ENCODE measurements at places on chromosomes 2 and 18.
A peak's percentile ranks its signal among the peaks of the same experiment; 100 is the strongest.

DNA sequence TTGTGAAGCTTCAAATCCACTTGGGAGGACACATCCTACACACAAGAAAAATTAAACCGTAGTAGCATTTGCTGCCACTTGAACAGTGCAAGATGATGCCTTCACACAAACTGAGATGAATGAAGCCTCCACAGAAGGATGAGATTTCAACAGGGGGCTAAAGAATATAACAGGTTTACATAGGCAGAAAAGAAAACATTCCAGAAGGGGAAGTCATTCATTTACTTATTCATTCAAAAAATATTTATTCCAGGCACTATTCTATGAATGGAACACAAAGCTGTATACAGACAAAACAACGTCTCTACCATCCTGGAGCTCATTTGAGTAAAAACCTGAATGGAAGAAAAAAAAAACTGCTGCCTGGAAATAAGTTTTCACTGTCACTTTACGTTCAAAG is 170.5 kb downstream of the CDH20 start:
- DNase-seq = no peak

GRCh38 chr2:238859636-238860347 is 11.9 kb downstream of the TWIST2 start:
- no peak for DNase-seq

DNA sequence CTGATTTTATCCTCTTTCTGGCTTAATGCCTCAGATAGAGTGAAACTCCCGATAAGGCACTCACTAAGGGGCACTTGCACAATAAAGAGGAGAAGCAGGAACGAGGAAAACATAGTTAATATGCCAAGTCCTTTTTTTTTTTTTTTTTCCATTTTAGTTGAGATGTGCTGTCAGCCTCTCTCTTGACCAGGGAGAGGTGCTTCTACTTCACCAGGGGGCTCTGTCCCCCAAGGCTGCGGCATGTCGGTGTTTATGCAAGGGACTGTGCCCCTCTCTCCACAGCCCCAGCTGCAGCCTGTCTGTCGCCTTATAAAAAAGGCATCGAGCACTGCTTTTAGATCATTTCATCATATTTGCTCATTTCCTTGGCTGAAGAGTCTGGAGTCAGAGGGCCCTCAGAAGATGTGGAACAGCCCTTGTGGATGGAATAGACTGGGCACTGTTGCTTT is 178.1 kb downstream of the SLC8A1 start:
- DNase-seq = no peak

DNA sequence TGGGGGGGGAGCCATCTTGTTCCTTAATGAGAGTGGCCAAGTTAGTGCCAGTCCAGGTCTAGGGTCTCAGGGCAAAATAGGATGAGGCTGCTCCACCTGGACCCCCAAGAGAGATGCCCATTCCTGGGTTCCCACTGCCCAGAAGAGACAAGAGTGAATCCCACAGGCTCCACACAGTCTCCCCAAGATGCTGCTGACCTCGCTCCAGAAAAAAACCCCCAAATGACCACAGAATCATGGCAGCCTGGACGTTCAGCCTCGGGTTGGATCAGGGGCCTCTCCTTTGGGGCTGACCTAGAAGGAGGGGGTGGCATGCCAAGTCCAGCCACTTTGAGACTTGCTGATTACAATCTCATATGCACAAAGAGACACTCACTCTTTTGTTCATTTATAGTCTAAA is 25.1 kb downstream of the STAT1 start:
- no peak for DNase-seq

DNA sequence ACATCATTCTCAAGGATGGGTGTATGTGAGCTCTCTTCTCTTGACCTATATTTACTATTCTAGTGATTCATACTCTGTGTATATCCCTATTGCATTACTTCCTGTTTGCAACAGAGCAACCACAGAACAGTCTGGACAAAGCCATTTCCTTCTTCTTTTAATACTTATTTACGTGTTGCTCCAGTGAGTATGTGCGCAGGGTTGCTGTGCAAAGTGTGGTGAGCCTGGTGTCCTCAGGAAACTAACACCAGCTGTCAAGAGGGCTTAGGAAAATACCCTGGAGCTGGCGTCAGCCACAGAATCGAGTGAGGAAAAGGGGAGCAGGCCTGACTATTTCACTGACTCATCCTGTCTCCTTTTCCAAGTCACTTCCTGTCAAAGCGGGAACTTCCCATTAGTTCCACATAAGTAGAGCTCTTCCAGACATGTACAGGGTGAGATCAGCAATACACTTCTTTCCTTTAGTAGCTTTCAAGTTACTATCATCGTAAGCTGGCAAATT is 214.1 kb upstream of the COPS8 start:
- no peak for DNase-seq

DNA sequence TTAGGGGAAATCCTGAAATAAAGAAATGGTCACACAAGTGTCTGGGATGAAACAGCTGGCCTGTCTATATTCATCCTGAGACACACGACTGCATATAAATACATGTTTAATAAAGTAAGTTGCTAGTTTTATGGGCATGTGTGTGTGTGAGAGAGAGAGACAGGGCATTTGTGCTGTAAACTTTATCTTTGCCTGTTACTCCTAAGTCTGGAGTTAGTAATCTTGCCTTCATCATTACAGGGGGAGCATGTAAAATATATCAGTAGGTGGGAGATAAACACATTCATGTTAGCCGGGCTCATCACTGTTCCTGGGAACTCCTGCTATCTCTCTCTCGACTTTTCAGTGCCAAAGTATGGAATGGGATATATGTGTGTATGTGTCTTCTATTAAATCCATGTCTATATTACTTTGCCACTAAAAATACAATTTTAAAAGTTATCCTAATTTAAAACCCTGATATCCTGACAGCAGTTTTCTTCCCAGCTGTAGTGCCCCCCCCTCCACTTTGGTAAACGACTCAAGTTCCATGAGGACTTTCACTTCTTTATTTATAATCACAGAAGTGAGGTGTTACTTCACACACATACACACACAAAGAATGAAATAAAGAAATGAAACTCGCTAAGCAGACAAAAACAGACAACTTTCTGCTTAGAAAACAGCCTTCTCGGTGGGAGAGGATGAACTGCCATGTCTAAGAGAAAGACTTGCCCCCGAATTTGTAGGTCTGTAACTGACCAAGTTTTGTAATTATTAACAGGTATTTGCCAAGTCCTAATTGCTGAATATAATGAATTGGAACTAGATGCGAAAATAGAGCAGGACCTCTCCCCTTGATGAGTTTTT is 947 bp downstream of the ZEB2 start:
- DNase-seq = no peak

- DNase-seq = no peak
Measured at GRCh38 chr2:136539355-136539754, 226.0 kb upstream of the THSD7B start.

DNA sequence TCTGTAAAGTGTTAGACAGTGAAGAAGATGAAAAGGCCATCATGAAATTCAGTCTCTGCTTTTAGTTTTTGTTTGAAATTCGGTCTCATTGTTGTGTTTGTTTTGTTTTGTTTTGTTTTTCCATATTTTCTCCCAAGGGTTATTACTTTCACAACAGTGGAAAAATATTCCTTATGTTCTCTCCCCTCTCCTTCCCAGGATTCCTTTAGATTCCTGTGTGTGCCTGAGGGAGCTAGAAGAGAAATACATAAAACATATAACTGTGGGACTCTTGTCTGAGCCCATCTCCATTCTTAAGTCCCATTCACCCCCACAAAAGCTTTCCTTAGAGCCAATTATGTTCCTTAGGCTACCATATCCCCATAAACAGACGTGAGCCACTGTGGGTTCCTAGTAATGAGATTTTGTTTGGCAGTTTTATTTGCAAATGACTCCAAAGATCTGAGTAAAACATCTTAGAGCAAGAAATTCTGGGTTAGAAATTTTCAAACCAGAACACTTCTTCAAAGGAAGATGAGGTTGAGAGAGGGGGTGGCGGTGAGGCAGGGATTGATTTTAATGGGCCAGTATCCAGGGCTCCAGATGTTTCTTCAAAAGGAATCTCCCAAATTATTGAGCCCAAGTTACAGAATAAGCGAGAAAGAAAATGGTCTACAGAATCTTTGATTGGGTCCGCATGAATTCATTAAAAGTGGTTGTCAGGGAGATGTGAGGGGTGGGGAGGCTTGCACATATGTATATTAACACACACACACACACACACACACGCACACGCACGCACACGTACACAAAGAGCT is 157.8 kb upstream of the TNP1 start:
- no peak for DNase-seq

DNA sequence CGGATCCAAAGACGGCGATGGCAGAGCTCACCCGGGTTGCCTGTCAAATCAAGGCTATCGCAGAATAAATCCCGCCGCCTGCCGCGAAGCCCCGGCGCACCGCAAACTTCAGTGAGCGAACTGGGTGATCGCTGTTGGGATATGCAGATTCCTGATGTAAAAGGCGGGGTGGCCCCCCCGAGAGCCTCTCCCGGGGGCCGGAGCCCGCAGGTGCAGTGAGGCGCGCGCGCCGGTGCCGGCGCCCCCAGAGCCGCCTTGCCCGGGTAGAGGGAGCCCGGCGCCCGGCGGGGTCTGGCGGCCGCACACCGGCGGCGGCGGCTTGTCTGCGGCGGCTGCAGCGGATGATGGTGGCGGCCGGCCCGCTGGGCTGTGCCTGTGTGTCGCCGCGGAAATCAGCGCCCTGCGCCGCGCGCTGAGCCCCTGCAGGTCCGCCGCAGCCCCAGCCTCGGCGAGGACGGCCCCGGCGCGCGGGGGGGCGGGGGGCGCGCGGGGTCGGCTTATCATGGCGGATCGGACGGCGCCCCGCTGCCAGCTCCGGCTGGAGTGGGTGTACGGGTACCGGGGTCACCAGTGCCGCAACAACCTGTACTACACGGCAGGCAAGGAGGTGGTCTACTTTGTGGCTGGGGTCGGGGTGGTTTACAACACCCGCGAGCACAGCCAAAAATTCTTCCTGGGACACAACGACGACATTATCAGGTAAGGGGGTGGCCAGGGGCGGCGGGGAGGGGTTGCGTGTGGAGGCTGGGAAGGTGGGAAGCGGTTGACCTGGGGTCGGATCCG is 1.3 kb downstream of the EML6 start:
- peak; percentile 28 for DNase-seq

DNA sequence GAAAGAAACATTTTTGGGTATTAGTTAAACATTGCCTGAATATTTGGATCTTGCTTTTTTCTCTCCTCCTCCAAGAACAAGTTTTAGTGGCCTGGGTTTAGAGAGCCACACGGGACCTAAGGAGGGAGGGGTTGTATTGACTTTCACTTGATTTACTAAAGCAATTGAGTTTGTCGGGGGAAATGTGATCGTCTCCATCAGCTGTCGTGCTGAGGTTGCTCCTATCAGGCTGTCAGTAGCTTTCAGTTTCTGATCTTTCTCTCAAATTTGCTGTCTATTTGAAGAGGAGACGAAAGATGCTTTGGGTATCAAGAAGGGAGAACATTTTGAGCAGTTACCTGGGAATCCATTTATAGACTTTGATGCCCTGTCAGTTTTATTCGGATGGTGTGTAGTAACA is 106.0 kb downstream of the SETBP1 start:
- no peak for DNase-seq
